CD4-positive, alpha-beta T cell treated with Interleukin-6 at 100 ng/mL for 8 hours (primary cell): ENCODE measurements at places on chromosomes 3 and 15.

GRCh38 chr3:98331329-98331728, 22.3 kb upstream of the OR5K4 start:
- no peak for DNase-seq

GRCh38 chr3:23723930-23724329, 81.8 kb upstream of the UBE2E1 start:
- no peak for DNase-seq

- DNase-seq = no peak
Measured at GRCh38 chr3:99084156-99084555, 182.7 kb upstream of the DCBLD2 start.

DNA sequence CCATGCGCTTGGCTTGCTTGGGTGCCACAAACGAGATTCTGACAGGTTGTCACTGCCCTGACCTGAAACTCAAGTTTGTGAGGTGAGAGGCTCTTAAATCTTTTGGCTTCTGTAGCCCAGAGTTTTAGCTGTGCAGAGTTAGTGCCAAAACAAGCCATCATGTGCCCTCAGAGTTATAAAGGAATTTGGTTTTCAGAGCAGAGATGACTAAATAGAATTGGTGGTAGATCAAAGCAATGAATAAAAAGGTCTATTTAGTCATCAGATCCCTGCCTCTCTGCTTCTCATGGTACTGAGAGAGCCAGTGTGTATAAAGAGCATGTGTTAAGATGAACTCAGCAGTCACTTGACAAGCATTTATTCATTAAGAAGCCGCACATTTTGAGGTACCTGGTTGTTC, 207.5 kb upstream of the DPH6 start:
- DNase-seq = no peak

- DNase-seq = no peak
Measured at GRCh38 chr3:142033292-142033691, 116.1 kb downstream of the TFDP2 start.

DNA sequence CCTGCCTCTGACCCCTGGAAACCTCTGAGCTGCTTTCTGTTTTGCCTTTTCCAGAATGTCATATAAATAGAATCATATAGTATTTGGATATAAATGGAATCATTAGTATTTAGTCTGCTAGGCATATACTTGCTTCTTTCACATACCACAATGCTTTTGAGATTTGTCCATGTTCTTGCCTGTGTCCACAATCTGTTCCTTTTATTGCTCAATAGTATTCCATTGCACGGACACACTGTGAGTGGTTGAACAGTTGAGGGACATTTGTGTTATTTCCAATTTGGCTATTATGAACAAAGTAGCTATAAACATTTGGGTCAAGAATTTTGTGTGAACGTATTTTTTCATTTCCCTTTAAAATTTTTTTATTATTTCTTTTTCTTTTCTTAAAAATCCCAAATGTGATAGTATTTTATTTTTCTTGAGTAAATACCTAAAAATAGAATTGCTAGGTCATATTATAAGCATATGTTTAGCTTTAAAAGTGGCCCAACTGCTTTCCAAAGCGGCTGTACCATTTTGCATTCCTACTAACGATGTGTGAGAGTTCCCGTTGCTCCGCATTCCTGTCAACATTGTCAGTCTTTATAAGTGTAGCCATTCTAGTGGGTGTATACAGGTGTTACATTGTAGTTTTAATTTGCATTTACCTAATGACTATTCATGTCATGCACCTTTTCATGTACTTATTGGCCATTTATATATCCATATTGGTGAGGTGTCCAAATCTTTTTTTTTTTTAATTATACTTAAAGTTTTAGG, 26.5 kb downstream of the WDR53 start:
- no peak for DNase-seq

GRCh38 chr15:80333261-80333660, 70.9 kb upstream of the ARNT2 start:
- DNase-seq = no peak

DNA sequence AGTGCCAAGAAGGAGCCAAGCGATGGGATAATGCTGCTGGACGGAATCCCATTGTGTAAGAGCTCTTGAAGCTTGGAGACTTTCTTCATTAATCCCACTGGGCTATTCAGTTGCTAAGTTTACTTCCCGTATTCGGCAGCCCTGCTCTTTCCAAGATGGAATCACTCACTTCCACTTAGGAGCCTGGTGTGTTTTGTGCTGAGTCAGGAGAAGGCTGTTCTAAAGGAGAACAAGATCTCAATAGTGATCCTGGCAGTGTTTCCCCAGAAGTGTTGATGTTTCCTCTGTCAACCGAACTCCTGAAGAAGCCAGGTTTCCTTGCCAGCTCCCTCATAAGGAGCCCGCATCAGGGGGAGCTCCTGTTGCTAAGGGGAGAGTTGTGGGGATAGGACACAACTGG, 270.2 kb upstream of the CHRM5 start:
- no peak for DNase-seq

DNA sequence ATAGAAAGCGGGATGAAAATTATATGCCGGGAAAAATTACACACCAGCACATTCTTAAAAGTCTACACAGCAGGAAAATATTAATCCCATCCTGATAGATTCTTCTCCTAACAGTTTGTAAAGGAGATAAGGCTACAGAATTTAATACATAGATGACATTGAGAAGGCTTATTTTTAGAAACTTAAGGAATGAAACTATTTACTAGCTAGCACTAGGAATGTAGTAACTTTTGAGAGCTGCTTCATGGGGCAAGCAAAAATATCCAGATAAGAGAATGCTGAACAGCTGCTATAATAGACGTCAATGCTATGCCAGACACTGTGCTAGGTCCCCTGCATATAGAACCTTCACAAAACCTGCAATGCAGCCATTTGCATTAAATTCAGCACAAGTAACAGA, 912.7 kb upstream of the NR2F2 start:
- no peak for DNase-seq

DNA sequence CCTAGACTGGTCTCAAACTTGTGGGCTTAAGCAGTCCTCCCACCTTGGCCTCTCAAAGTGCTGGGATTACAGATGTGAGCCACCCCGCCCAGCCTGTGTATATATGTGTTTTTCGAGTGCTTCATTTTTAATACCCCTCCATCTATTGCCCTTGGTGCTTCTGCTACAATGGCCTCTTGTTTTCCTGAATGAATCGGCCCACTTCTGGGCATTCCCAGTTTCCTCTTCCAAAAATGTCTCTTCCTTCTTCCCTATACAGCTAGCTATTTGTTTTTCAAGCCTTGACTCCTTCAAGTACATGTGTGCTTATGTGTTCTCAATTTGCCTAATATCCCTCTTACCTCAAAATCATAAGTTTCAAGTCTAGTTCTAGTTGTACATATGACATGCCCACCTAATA, 16.7 kb downstream of the DIPK2A start:
- DNase-seq = no peak

GRCh38 chr3:14867936-14868570, 49.3 kb downstream of the FGD5 start:
- DNase-seq = no peak

- DNase-seq = no peak
Measured at GRCh38 chr15:83435782-83436181, 11.4 kb upstream of the SH3GL3 start.

DNA sequence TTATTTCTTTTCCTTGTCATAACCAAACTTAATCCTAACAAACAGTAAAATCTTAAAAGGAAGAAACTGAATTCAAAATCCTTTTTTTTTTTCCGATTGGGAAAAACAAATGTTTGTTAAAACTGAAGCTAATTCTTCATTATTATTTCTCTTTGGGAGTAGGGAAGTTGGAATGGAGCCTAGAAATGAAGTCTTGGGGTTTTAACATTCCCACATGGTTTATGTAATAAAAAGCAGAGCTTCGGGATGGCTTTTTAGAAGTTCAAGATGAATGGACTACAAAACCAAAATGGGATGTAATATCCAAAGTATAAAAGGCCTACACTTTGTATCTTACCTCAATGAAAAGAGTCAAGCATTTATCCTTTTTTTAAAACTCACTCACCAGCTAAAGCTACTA, 189.0 kb upstream of the TMC3 start:
- no peak for DNase-seq

- DNase-seq = no peak
Measured at GRCh38 chr3:67059443-67059842, 61.3 kb downstream of the KBTBD8 start.

DNA sequence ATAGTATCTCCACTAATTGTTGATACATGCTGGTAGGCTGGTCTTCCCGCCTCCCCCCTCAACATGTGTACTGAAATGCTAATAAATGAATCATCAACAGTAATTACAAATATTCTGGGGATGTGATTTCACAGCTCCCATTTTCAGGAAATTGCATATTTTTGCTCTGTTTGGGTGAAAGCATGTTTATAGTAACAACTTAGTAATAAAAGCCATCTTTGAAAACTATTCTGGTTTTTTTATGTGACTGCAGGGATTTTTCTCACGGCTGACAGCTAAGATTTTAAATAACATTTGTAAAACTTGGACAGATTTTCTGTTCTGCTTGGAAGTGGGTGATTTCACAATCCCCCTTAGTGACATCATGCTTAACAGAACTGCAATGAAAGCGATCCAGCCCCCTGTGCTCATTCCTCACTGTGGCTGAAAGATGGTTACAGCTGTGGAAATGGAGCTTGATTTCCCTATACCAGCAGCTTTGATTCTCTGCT, 25.6 kb upstream of the FAM174B start:
- no peak for DNase-seq

GRCh38 chr3:152331018-152331541, 62.4 kb downstream of the MBNL1 start:
- no peak for DNase-seq

GRCh38 chr3:46539443-46540005, 26.6 kb downstream of the LRRC2 start:
- DNase-seq = no peak

- no peak for DNase-seq
Measured at GRCh38 chr3:188417271-188417696, 263.3 kb downstream of the LPP start.

GRCh38 chr3:136658946-136659682, 93.1 kb downstream of the STAG1 start:
- no peak for DNase-seq

DNA sequence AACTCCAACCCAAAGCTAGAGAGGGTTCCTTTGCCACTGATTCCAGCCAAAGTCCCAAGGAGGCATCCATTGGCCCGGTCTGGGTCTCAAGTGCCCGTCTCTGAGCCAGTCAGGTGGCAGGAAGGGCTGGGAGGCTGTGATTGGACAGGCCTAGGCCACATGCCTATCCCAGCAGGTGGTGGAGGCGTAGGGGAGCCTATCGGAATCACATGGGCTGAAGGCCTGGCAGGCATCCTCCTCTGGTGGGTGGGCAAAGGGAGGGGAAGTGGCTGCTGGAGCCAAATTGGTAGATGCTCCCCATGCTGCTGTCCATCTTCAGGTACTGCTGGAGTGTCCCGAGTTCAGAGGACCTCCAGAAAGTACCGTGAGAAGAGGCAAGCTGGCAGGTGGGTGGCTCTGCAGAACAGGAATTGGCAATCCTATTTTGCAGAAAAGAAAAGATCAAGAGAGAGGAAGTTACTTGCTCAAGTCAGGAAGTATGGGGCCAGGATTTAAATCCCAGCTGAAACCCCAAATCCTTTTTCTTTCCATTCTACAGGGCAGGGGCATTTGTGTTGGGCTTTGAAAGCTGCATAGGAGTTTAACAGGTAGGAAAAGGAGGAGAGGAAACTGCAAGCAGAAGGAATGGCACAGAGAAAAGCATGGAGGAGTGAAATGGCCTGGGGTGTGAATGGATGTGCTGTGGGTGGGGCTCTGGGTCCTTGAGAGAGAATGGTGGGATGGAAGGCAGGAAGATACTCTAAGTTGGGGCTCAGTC, 3.7 kb downstream of the CHST13 start:
- no peak for DNase-seq

- DNase-seq = no peak
Measured at GRCh38 chr3:32281570-32282106, 43.2 kb downstream of the CMTM8 start.

GRCh38 chr3:147775411-147775810, 366.2 kb downstream of the ZIC1 start:
- DNase-seq = no peak

DNA sequence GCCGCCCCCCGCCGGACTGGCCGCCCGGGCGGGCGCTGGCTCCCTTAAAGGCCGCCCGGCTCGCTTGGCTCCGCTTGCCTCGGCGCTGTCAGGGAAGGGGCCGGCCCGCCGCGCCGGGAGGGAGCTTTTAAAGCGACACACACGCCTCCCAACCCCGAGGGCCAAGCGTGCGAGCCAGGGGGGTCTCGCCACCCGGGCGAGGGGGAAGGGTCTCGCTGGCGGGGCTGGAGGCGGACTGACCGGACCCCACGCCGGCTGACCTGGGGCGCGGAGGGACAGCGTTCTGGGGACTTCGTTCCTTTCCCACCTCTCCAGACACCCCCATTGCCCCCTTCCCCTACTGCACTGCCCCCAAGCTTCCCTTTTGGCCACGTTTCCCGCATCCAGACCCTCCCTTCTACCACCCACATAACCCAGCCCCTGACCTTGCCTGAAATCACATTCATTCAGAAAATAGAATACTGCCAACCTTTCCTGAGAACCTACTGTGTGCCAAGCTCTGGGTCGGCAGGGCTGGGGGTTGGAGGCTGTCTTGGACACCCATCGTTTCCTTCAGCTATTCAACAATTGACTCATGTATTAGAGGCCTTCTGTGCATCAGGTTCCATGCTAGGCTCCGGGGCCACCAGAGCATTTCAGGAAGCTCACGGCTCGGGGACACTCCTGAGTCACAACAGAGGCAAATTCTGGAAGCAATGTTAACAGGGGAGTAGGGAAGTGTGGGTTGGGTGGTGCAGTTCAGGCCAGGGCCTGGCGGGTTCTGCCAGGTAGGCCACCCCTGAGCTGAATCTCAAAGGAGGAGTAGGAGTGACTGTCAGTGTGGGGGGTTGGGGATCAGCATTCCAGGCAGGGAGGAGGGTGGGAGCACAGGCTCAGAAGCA, at the start of gene INSYN1:
Gene INSYN1 (minus strand): TSS at position 102 of the 881 bp plus-strand sequence. CDS start 2,221 bp downstream, outside the sequence.
- no peak for DNase-seq

DNA sequence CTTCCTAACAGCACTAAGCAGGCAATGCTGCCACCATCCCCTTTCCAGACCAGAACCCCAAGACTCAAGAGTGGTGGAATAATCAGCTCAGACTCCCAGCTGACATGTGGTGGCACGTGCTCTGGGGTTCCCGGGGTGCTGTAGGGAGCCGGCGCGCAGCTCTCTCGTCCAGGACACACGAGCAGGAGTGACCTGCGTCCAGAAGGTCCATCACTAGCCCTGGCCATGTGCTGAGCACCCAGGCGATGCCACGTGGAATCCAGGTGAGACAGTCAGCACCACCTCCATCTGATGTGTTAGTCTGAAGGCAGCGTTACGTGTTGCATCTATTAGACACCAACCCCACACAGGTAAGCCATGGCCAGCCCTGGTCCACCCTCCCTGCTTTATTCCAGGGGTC, 78.2 kb downstream of the VGLL4 start:
- DNase-seq = no peak

DNA sequence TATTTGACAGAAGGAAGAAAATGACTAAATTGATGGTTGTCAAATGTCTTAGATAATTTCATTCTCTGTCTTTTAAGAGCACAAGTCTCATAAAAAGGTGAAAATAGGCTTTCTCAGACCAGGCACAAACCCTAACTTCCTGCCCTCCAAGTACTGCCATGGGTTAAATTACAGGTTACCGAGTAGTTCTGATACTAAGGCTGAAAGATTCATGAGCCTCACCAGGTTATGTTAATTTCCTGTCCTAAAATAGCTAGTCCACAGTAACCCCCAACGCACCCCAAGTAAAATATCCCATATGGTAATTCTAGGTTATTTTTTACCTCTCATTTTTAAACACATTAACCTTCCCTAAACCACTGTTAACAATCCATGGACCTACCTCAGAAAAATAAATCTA, 42.0 kb downstream of the GSK3B start:
- DNase-seq = no peak
